Stimulated activated CD8-positive, alpha-beta memory T cell treated with anti-CD3 and anti-CD28 coated beads, Interleukin-15, amount 100 ng/mL, for 4 hours (primary cell): ENCODE measurements at places on chromosomes 5 and 9.

GRCh38 chr9:91060520-91061343 lies 259.1 kb downstream of the SYK start:
- DNase-seq: no peak

DNA sequence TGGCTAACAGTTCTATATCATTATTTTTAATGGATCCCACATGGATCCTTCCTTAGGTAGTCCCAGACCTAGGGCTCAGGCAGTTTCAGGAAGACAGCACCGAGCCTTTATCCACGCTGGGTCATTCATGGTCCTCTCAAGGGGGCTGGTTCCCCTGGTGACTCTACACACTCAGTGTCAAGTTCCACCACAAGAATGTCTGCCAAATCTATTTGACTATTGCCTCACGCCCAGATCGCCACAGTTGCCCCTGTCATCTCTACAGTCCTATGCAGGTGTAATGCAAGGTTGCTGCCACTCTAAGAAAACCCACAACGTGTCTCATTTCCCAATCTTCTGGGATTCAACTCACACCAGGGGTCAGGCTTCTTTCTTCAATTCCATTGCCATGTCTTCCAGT lies 8.0 kb upstream of the ZNF366 start:
- no peak for DNase-seq

- DNase-seq: no peak
Measured at GRCh38 chr5:42908086-42908485, 96.4 kb upstream of the SELENOP start.

GRCh38 chr9:136631038-136632000 lies 31.4 kb upstream of the EGFL7 start:
- peak; percentile 34 for DNase-seq

GRCh38 chr9:131810351-131811170 lies 70.7 kb upstream of the RAPGEF1 start:
- DNase-seq: no peak

- no peak for DNase-seq
Measured at GRCh38 chr5:146880966-146881365, 2.4 kb upstream of the PPP2R2B start.

DNA sequence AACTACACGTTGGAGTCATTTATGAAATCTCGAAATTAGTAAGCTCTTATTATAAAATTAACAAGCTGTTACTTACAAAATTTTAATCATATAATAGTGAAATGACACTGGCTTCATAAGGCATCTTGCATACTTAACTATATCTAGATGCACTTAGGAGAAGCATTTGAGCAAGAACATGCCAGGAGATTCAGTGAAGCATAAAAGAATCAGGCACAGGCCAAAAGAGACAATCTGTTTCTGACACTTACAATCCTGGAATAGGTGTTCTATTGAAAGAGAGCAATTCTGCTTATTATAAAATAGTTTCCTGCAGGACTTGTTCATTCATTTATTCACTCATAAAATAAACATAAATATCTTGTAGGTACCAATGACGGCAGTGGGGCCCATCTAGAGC lies 1152.2 kb upstream of the CDH6 start:
- DNase-seq: no peak

DNA sequence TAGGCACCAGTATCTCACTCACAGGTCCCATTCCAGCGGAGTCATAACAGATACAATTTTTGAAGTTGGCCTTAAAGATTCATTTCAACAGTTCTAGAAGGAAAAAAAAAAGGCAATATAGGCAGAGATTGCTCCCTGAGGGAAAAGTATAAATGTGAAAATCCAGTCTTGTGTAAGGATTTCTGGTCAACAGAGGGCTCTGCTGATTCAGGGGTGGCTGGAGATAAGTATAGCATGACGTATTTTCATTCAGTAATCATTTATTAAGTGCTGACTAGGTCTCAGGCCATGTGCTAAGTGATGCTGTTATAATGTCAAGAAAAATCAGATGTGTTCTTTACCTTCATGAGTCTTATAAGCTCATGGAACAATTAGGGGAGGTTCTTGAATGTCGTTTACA lies 377.3 kb upstream of the MEF2C start:
- no peak for DNase-seq

DNA sequence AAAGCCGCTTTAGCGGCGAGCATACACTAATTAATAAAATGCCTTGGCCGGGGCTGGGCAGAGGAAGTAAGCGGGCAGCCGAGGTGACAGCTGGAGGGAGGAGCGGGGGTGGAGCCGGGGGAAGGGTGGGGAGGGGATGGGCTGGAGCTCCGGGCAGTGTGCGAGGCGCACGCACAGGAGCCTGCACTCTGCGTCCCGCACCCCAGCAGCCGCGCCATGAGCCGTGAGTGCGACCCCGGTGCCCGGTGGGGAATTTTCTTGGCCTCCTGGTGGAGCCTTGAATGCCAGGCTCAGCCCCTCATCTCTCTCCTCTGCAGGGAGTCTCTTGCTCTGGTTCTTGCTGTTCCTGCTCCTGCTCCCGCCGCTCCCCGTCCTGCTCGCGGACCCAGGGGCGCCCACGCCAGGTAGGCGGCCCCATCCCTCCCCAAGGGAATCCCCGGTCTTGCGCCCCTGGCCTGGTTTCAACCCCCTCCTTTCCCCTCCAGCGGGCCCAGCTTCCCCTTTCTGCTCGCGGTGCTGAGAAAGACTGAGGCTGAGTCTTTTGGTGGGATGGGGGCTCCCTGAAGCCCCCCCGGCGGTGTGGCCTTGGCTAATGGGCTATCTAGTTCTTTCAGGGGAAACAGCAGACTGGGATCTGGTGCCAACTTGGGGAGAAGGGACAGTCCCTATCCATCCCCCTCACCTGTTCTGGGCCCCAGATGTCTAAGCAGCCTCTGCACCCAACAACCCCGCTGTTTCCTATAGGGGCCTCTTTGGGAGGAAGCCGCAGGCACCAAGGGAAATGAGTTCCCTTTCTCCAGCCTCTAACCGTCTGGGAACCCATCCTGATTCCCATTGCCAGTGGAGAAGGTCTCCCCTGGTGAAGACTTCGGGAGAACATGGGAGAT lies at the start of gene PTGS1:
PTGS1 (plus strand) TSS at position 156 of the 887 bp plus-strand sequence; CDS start at position 217, 61 bp downstream.
- DNase-seq: no peak

DNA sequence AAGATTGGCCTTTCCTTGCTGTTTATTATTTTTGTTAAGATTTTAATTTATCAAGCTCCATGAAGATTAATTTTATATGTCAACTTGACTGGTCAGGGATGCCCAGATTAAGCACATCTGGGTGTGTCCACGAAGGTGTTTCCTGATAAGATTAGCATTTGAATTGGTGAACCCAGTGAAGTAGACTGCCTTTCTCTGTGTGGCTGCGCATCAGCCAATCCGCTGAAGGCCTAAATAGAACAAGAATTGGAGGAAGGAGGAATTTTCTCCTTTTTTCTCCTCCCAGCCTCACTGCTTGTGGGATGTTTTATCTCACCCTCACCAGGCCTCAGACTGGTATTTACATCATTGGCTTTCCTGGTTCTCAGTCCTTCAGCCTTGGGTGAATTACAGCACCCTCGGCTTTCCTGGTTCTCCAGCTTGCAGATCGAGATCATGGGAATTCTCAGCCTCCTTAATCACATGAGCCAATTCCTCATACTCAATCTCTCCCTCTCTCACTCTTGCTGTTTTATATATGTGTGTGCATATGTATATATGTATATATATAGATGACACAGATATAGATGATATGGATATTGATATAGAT lies 135.4 kb upstream of the SPEF2 start:
- no peak for DNase-seq

DNA sequence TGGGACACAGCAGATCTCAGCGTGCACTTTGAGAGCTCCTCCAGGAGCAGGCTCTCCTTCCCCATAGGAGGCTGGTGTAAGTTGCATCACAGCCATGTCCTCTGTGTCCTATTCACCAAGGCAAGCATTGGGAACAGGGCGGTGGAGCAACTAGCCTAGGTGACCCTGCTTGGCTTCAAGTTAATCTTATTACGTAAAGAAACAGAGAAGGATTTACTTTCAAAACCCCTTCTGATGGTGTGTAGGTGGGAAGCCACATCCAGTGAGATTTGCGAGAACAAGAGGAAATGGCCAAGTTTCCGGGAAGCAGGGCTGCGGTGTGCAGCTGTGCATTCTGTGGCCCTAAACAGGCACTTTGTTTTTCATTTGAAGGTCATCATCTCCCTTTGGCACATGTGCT lies 80.2 kb downstream of the TRIO start:
- no peak for DNase-seq

DNA sequence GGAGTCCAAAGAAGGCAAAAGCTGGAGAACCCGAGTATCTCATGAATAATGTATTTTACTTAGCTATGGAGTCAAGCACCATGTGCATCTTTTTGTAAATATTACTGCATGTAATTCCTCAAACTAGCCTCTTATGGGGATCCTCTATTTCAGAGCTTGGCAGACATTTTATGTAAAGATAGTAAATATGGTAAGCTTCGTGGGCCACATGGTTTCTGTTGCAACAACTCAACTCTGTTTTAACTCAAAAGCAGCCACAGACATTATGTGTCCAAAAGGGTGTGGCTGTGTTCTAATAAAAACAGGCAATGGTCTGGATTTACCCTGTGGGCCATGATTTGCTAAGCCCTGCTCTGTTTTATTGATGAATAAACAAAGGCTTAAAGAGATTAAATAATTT lies 17.3 kb downstream of the DAPK1 start:
- DNase-seq: no peak

GRCh38 chr5:96134886-96135285 lies 173.2 kb upstream of the ELL2 start:
- DNase-seq: no peak

DNA sequence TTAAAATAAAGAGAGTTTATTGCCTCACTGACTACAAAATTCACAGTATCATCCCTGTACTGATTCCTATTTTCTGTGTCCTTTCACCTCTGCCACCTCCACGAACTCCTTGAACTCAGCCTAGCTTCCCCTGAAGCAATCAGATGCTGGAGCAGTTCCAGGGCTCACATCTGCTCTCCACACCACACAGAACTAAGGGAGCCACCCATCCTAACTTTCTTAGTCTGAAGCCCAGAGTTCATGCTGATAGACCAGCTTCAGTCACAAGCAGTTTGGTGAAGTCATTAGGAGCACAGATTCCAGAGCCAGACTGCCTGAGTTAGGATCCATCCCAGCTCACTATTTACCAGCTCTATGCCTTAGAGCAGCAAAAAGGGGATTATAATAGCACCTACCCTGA lies 15.6 kb upstream of the EPB41L4A start:
- no peak for DNase-seq

DNA sequence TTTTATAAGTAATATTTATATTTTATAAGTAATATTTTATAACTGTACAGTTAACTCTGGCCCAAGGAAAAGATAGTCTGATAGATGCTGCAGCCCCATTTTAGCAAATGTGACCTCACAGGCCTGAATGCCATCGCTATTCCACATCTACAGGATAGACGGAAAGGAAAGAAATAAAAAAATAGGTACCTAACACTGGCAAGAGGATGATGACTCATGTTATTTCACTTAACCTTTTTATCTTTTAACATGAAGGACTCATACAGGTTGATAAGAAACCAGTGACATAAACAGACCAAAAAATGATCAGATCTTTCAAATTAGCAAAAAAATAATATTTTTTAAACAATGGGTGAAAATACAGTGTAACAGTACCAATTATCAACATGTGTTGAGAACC lies 2.7 kb downstream of the CD274 start:
- DNase-seq: no peak

DNA sequence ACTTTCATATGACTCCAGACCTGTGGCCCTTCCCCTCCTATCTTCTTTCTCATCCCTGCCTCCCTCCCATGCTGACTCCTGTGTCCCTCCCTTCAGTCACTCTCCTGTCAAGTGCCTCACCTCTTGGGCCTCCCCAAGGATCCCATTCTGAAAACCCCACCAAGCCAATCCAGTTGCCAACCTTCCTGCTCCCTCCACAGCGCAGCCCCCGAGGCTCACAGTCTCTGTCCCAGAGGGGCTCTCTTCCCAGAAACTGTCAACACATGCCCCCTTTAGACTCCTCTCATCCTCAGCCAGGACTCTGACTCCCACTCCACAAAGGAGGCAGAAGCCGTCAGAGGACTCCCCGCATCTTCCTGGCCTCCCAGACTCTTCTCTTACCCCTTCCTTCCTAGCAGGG lies 30.8 kb downstream of the ACSL6 start:
- DNase-seq: no peak

DNA sequence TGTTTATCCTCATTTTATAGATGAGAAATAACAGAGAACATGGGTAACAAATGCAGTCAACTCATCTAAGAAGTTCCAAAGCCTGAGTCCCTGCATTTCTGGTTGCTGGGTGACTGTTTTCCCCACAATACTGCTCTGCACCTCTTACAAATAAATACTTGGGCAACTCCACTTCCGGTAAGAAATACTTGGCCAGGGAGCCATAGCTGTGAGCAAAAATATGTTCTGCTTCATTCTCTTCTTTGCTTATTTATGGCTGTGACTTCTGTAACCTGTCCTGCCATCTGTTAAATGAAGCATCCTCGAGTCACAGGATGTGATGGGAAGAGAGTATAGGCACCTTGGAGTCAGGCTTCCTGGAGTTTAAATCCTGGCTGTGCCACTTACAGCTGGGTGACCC lies 49.9 kb downstream of the GDNF start:
- DNase-seq: no peak

GRCh38 chr5:6193310-6193709 lies 185.0 kb downstream of the MED10 start:
- no peak for DNase-seq

- no peak for DNase-seq
Measured at GRCh38 chr5:57414857-57415256, 67.8 kb downstream of the ACTBL2 start.

DNA sequence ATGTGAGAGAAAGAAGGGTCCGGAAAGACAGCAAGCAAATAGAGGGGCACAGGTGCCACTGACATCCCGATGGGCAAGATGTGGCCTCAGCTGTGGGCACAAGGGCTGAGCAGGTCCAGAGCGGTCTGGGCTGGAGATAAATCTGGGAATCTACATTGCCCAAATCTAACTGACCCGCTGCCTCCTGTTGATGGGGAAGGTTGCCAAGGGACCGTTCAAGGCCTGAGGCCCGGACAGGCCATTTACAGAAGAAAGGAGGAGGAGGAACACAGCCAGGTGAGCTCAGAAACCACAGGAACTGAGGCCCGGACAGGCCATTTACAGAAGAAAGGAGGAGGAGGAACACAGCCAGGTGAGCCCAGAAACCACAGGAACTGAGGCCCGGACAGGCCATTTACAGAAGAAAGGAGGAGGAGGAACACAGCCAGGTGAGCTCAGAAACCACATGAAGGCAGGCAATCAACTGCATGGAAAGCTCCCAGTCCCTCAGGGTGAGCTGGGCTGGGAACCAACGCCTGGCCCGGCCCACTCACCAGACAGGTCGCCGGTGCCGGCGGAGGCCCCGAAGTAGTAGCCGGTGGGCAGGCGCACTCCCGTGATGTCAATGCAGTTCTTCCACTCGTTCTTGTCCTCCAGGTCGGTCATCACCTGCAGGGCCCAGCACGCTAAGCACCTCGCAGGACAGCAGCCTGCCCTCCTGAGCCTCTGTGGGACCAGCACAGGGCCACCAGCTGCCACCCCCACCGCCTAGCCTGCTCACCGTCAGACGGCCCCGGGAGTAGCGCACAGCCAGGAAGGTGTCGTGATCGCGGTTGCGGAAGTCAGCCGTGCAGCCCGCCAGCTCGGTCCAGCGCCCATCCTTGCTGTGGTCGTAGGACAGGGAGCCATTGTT lies 14.6 kb downstream of the LMAN2 start:
- no peak for DNase-seq
